M059J (cell line): ENCODE measurements at places on chromosomes 16 and 17. TPM values are rescaled to one million over a fixed set of nuclear protein-coding genes. Genes with fewer than 3 reads are reported as not detected.
A peak's percentile ranks its signal among the peaks of the same experiment; 100 is the strongest.

DNA sequence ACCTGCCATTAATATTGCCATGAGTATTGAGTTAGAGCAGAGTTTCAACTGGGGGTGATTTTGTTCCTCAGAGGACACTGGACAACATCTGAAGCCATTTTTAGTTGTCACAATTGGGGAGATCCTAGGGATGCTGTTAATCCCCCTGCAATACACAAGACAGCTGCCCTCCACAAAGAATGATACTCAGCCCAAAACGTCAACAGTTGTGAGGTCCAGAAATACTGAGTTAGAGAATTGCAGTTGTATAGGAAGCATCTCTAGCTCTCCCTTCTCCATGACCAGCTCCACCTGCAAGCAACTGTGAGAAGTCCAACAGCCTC lies 614.0 kb upstream of the CDH5 start:
- no peak for DNase-seq

GRCh38 chr16:4681471-4682083 lies 11.8 kb upstream of the NUDT16L1 start:
- DNase-seq, result no peak

DNA sequence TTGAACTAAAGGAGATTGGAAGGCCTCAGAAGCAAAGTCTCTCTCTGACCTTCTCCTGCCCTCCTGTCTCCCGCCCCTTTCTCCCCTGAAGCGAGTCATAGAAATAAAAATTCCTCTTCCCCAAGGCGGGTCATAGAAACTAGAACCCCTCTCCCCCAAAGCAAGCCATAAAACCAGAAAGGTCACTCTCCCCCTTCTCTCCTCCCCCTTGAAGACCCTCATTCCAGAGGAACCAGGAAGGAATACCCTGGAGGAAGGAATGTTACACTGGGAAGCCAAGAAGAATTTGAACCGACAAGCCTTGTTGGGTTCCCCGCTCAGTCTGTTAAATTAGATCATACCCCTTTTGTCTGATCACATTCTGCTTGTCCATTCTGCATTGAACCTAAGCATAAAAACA lies 2.7 kb upstream of the GJC1 start:
- no peak for DNase-seq

ACADVL gene
- total RNA-seq, result 294 and 491 TPM in 2 replicates

GRCh38 chr16:89170346-89171215 lies 967 bp upstream of the CDH15 start:
- DNase-seq, result peak; percentile 32

- DNase-seq, result no peak
These were observed 30.2 kb downstream of the CACNG5 start for GRCh38 chr17:66865151-66865550.

DNA sequence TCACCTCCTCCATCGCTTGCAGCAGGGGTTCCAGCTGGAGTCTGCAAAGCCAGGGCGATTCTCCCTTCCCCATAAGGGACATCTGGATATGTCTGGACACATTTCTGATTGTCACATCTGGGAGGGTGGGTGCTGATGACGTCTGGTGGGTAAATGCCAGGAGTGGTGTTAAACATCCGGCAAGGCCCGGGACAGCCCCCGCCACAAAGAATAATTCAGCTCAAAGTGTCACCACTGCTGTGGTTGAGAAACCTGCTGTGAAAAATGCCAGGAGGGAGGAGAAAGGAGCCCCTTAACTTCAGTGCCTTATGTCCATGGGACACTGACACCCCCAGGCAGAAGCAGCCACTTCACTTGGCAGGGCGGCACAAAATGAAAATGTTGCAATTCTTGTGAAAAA lies 179.4 kb upstream of the SDK2 start:
- no peak for DNase-seq

- peak; percentile 74 for DNase-seq
These were observed 35.1 kb upstream of the CDRT4 start for GRCh38 chr17:15502369-15503112.

- DNase-seq, result no peak
These were observed 49.7 kb upstream of the PMFBP1 start for GRCh38 chr16:72221630-72222024.

GRCh38 chr17:56699186-56699894 lies 105.8 kb downstream of the NOG start:
- DNase-seq, result peak; percentile 100

DNA sequence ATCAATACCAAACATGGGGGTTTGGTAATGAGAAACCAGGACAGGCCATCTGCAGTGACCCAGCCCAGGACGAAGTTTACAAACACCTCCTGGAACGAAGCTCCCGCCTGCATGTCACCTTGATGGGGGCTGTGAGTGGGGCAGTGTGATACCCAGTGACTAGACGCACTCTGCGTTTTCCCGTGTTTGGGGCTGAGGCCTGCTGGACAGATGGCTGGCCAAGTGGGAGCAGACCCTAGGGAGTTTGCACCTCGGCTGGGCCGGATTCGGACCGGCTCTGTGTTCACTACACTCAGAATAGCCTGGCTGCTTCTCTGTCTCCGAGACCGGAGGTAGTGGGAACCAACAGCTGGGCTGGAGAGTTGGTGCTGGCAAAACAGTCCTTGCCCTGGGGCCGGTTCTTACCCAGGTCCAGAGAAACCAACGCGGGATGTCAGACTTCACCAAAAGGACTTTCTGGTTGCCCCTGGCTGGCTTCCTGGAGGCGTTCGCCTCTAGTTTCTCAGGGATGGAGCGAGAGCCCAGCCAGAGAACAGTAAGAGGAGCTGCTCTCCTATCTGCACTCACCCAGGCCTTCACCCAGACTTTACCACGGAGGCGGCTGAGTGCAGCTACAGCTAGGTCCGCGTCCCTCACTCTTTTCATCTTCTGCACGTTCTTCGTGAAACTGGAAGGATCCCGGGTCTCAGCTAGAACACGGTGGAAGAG lies 20.4 kb downstream of the CARHSP1 start:
- DNase-seq, result no peak

DNA sequence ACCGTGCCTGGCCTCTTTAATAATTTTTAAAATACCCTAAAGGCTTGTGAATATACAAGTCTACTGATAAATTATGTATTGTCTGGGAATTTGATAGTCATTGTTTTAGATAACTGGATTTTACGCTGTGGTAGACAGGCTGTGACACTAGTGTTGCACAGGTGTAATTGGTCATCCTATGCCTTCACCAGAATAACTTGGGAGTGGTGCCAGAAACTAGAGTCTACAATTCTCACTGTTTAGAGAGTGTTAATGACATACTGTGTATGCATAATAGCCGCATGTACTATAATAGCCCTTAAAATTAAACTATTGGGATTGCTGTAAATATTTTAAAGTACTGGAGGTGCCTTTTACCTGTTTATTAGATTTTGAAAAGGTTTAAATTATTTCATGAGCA lies 11.4 kb downstream of the CNEP1R1 start:
- DNase-seq, result no peak

- no peak for DNase-seq
These were observed 675.3 kb downstream of the MAF start for GRCh38 chr16:78925083-78925767.

NME2 gene
- 491 and 573 TPM in 2 replicates for total RNA-seq

DNA sequence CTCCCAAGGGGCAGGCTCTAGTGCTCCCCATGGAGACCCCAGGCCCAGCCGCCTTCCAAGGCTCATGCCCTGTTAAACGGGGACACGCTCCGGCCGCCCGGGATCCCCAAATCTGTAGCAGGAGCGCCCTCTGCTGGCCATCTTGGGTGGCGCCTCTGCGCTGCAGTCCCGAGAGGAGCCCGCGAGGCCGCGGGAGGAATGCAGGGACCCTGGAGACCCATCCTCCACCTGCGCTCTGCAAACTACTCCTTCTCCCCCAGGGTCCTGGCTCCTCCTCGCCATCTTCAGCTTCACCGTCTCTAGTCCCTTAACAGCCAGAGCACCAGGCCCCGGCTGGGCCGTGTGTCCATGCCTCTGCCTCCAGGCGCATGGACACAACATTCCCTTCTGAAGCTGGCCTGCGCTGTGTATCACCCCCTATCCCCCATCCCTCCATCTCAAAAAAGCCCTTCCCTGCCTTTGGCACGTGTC lies 23.6 kb upstream of the KRT17 start:
- peak; percentile 71 for DNase-seq

NOS2 gene
- total RNA-seq, result not detected in 2 replicates

- DNase-seq, result no peak
These were observed 15.4 kb downstream of the HS3ST3B1 start for GRCh38 chr17:14316126-14316832.

GRCh38 chr16:54934481-54935265 lies 4.0 kb downstream of the IRX5 start:
- DNase-seq, result no peak

- DNase-seq, result peak; percentile 50
These were observed 667 bp downstream of the OGFOD1 start for GRCh38 chr16:56451753-56452689.

GRCh38 chr16:81466356-81466980 lies 21.9 kb downstream of the CMIP start:
- no peak for DNase-seq
